ENCODE measurements at places on chromosomes 2 and 18.

DNA sequence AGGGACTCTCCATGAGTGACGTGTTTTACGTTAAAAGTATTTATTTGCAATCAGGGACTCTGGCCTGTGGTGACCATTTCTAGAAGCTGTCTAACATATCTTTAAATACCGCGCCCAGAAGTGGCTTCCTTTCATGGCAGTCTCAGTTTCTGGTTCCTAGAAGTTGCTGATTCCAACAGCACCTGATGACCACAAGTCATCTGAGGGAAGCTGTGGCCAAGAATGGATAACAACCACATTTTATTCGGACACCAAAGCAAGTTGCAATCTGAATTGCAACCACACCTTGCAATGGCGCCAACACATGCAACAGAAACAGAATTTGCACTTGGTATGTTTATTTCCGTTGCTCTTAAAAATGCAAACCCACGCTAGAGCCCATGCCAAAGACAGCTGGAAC, 33.1 kb downstream of the MEX3C start:
- H3K36me3 ChIP-seq = no peaks in the 10 kb centered on the region
- DNase-seq = no peak
- H3K27ac ChIP-seq = no peak overlapping the region
- H3K4me1 ChIP-seq = peaks cover 2% of the 10 kb centered on the region
- H3K4me3 ChIP-seq = no peak overlapping the region

GRCh38 chr2:193868833-193869232, 1674.1 kb upstream of the TMEFF2 start:
- DNase-seq = no peak
- no peak overlapping the region for H3K4me3 ChIP-seq
- H3K4me1 ChIP-seq = no peaks in the 10 kb centered on the region
- no peak overlapping the region for H3K27ac ChIP-seq
- H3K36me3 ChIP-seq = no peaks in the 10 kb centered on the region

GRCh38 chr2:183495589-183496267, 371.5 kb downstream of the NUP35 start:
- no peaks in the 10 kb centered on the region for H3K4me1 ChIP-seq
- peak; percentile 8 for DNase-seq
- no peak overlapping the region for H3K27ac ChIP-seq
- no peaks in the 10 kb centered on the region for H3K36me3 ChIP-seq

DNA sequence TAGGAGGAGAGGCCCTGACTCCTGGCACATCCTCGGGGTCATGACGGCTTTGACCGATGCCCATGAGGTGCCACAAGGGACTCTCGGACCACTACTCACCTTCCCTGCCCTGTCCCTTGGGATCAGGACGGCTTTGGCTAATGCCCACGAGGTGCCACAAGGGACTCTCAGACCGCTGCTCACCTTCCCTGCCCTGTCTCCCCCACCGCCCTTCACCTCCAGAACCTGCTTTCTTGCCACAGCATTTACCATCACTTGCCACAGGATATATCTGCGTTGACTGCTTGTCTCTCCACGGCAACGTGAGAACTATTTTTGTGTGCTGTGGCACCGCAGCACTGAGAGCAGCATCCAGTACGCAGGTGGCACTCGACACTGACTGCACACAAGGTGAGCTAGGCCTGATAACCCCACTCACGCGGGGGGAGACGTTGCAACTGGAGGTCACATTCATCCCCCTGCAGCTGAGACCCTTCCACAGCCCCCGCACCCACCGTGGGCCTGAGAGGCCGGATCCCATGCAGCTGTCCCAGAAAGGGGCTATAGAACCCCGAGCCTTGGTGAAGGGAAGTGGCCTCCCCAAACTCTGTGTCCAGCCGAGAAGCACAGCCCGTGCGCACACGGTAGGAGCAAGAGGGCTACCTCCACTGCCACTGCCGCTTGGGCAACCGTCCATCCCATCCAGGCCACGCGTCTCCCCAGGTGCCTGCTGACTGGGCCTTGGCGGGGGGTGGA, 47.5 kb downstream of the ANO7 start:
- H3K4me1 ChIP-seq = no peaks in the 10 kb centered on the region
- no peak for DNase-seq
- no peaks in the 10 kb centered on the region for H3K27me3 ChIP-seq
- H3K36me3 ChIP-seq = peaks cover 22% of the 10 kb centered on the region
- no peak overlapping the region for H3K27ac ChIP-seq
- H3K4me3 ChIP-seq = no peak overlapping the region

DNA sequence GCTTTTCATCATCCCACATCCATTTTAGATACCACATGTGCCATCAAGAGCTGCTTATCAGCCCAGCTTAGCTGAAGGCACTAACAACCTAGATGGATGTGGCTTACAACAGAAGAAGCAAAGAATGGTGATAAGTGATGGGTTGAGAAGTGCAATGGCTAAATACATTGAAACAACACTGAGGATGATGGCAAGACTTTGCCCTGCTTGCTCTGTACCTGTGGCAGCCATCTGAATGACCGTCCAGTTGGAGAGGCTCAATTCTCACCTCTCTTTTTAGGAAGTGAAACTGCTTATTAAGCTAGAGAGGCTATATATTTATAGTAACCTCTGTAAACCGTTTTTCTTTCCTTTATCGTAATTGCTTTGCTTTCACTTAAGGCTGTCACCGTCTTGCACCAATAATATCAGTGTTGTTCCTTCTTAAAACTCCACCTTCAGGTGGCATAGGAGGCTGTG, 5.7 kb downstream of the GPATCH11 start:
- H3K27ac ChIP-seq = no peak overlapping the region
- no peaks in the 10 kb centered on the region for H3K36me3 ChIP-seq
- H3K4me3 ChIP-seq = no peak overlapping the region
- H3K27me3 ChIP-seq = no peaks in the 10 kb centered on the region
- no peaks in the 10 kb centered on the region for H3K4me1 ChIP-seq

DNA sequence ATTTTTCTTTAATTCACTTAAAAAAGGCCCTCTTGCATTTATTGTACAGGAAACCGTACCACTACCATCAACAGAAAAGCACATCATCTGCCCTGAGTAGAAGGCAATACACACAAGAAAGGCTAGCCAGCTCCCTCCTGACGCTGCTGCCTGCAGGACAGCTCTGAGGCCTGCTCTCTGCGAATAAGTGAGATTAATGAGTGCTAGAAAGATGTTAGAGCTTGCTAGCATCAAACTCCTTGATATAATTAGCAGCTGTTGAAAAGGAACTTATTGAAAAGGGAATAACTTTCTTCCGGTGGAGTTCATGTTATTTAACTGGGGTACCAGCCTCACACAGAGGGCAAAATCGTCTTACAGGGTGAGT, 56.1 kb downstream of the INHBB start:
- H3K27me3 ChIP-seq = no peaks in the 10 kb centered on the region
- H3K36me3 ChIP-seq = no peaks in the 10 kb centered on the region
- DNase-seq = no peak
- H3K4me1 ChIP-seq = no peaks in the 10 kb centered on the region

- H3K4me3 ChIP-seq = no peak overlapping the region
- no peaks in the 10 kb centered on the region for H3K27me3 ChIP-seq
- H3K4me1 ChIP-seq = no peaks in the 10 kb centered on the region
- no peak overlapping the region for H3K27ac ChIP-seq
- no peaks in the 10 kb centered on the region for H3K36me3 ChIP-seq
- no peak for DNase-seq
These were observed 915.6 kb upstream of the CHAC2 start for GRCh38 chr2:52852006-52852405.

DNA sequence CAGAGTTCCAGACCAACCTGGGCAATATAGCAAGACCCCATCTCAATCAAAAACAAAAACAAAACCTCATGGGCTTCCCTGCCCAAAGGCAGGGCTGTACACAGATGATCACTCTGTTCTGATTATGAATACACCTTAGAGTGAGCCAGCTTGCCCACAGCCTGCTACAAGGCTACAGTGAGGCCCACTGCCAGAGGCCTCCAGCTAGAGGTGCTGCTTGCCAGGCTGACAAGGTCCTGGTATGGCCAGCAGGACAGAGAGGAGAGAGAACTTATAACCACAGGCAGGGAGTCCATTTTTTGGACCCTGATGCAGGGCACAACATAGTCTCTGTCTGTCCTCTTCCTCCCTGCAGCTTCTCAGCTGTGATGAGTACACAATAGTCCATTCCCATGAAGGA, 41.5 kb downstream of the KANSL3 start:
- H3K36me3 ChIP-seq = peaks cover 12% of the 10 kb centered on the region
- no peak overlapping the region for H3K27ac ChIP-seq
- no peak for DNase-seq
- no peaks in the 10 kb centered on the region for H3K27me3 ChIP-seq
- H3K4me3 ChIP-seq = no peak overlapping the region

GRCh38 chr18:61225336-61225735, 107.9 kb upstream of the CDH20 start:
- DNase-seq = no peak
- H3K4me3 ChIP-seq = no peak overlapping the region
- no peaks in the 10 kb centered on the region for H3K27me3 ChIP-seq
- H3K4me1 ChIP-seq = no peaks in the 10 kb centered on the region
- no peak overlapping the region for H3K27ac ChIP-seq

GRCh38 chr2:241499146-241499965, 9.0 kb downstream of the STK25 start:
- peaks cover 29% of the 10 kb centered on the region for H3K36me3 ChIP-seq
- H3K4me1 ChIP-seq = no peaks in the 10 kb centered on the region
- H3K27me3 ChIP-seq = no peaks in the 10 kb centered on the region
- no peak overlapping the region for H3K4me3 ChIP-seq
- DNase-seq = no peak

- H3K4me3 ChIP-seq = no peak overlapping the region
- H3K27me3 ChIP-seq = no peaks in the 10 kb centered on the region
- no peaks in the 10 kb centered on the region for H3K4me1 ChIP-seq
- DNase-seq = peak; percentile 25
- no peaks in the 10 kb centered on the region for H3K36me3 ChIP-seq
- no peak overlapping the region for H3K27ac ChIP-seq
These were observed 592.1 kb downstream of the XIRP2 start for GRCh38 chr2:167480232-167480985.

- no peaks in the 10 kb centered on the region for H3K36me3 ChIP-seq
- no peaks in the 10 kb centered on the region for H3K4me1 ChIP-seq
- no peak overlapping the region for H3K4me3 ChIP-seq
- no peak overlapping the region for H3K27ac ChIP-seq
These were observed 13.1 kb downstream of the CCDC68 start for GRCh38 chr18:54946149-54946581.

GRCh38 chr2:122478771-122479170, 723.3 kb downstream of the TSN start:
- no peak overlapping the region for H3K4me3 ChIP-seq
- no peak overlapping the region for H3K27ac ChIP-seq
- H3K36me3 ChIP-seq = no peaks in the 10 kb centered on the region
- H3K27me3 ChIP-seq = no peaks in the 10 kb centered on the region
- H3K4me1 ChIP-seq = no peaks in the 10 kb centered on the region
- no peak for DNase-seq

- H3K4me1 ChIP-seq = no peaks in the 10 kb centered on the region
- no peak overlapping the region for H3K27ac ChIP-seq
- DNase-seq = peak; percentile 45
- H3K27me3 ChIP-seq = no peaks in the 10 kb centered on the region
- H3K36me3 ChIP-seq = no peaks in the 10 kb centered on the region
- no peak overlapping the region for H3K4me3 ChIP-seq
These were observed 243.0 kb upstream of the CHST9 start for GRCh38 chr18:27428120-27428519.

DNA sequence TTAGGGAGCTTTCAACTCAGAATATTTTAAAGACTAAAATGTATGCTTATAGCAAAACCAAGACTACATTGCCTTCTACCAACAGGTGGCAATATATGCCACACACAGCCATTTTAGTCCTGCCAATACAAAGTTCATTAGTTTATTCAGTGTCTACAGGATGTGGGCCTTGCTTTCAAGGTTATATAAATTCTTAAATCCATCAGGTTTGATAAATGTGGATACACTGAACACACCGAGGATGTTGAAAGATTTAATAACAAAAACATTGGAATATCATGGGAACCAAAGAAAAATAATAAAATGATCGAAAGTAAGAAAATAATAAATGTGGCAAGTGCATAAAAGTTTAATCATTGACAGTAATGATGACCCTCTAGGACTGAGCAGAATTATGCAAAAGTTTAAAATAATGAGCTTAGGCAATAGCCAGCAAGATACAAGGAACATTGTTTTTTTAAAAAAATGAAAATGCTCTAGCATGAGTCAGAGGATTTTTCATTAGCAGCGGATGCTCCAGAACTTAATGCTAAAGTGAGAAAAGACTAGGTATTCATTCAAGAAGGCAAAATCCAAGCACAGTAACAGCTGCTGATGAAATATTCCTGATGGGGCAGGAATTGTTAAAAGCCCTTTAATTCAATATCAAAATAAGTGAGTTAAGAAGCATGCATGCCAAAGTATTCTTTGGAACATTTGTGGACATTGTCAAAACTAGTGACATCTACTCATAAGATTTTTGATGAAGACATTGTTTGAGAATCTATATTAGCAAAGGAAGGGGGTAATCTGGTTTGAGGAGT, 14.2 kb downstream of the SCN9A start:
- no peaks in the 10 kb centered on the region for H3K27me3 ChIP-seq
- H3K4me1 ChIP-seq = no peaks in the 10 kb centered on the region
- H3K4me3 ChIP-seq = no peak overlapping the region
- H3K36me3 ChIP-seq = no peaks in the 10 kb centered on the region
- H3K27ac ChIP-seq = no peak overlapping the region
- DNase-seq = peak; percentile 38

DNA sequence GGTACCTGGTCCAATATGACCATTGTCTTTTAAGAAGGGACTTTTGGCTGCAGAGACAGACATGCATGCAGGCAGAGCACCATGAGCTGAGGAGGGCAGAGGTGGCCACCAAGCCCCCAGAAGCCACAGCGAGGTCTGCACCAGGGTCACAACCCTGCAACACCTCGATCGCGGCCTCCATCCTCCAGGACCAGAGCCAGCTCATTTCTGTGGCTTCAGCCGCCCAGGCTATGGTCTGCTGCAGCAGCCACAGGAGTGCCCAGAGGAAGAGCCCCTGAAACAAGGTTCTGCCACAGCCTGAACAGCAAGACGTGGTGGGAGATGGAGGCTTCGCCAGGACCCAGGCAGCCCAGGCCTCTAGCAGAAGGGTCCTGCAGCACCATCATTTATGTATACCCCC, 53.9 kb downstream of the ANKMY1 start:
- H3K4me1 ChIP-seq = no peaks in the 10 kb centered on the region
- H3K36me3 ChIP-seq = no peaks in the 10 kb centered on the region
- DNase-seq = no peak

- no peaks in the 10 kb centered on the region for H3K4me1 ChIP-seq
- no peaks in the 10 kb centered on the region for H3K36me3 ChIP-seq
- no peaks in the 10 kb centered on the region for H3K27me3 ChIP-seq
- no peak overlapping the region for H3K27ac ChIP-seq
These were observed 146.8 kb upstream of the KCNJ3 start for GRCh38 chr2:154551649-154552048.

- DNase-seq = no peak
- H3K27me3 ChIP-seq = no peaks in the 10 kb centered on the region
- no peaks in the 10 kb centered on the region for H3K36me3 ChIP-seq
- H3K4me1 ChIP-seq = no peaks in the 10 kb centered on the region
- no peak overlapping the region for H3K4me3 ChIP-seq
These were observed 91.0 kb upstream of the RAB6C start for GRCh38 chr2:129888461-129888860.

GRCh38 chr2:122018736-122019135, 263.3 kb downstream of the TSN start:
- no peak overlapping the region for H3K4me3 ChIP-seq
- DNase-seq = no peak
- no peaks in the 10 kb centered on the region for H3K27me3 ChIP-seq
- no peak overlapping the region for H3K27ac ChIP-seq
- H3K36me3 ChIP-seq = no peaks in the 10 kb centered on the region
- H3K4me1 ChIP-seq = no peaks in the 10 kb centered on the region

All from mesendoderm (in vitro differentiated cells).